ENCODE measurements at places on chromosomes 5 and 9.
A peak's percentile ranks its signal among the peaks of the same experiment; 100 is the strongest.

- DNase-seq, result no peak
Measured at GRCh38 chr5:172534229-172535107, 80.1 kb upstream of the SH3PXD2B start.

DNA sequence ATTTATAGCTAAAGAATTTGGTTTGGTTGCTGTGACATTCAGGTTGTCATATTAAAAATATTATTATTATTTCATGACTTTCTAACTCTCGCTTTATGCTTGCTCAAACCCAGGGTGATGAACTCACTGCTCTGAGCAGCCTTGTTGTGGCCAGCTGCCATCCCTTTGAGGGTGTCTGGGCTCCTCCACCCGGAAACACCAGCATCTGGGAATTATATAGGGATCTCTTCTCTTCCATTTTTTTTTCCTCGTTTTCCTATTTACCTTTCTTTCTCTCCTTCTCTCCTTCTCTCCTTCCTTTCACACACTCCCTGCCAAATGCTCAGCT, 355.8 kb upstream of the SMARCA2 start:
- no peak for DNase-seq

DNA sequence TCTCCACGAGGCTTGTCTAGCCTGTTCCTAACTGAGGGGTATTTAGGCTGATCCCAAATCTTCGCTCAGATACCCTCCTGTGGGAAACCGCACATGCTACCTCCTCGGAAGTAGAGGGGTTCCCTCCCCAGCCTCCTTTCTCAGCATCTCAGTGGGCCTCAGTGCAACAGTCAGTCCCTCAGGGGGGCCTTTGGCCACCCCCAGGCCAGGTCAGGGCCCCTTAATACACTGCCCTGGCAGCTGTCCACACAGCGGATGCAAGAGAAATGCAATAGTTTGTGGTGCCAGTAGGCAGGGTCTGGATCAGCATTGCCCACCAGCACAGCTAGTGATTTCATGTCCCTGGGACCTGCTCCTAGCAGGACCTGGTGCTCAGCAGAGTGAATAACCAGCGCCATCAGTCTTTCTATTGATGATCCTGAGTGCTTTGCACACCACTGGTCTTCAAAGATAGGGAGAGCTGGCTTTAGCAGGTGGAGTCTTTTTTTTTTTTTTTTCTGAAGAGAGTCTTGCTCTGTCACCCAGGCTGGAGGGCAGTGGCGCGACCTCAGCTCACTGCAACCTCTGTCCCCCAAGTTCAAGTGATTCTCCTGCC, 7.5 kb downstream of the PLPP7 start:
- no peak for DNase-seq

GRCh38 chr9:72477930-72478518, 43.4 kb upstream of the TMC1 start:
- DNase-seq, result no peak

DNA sequence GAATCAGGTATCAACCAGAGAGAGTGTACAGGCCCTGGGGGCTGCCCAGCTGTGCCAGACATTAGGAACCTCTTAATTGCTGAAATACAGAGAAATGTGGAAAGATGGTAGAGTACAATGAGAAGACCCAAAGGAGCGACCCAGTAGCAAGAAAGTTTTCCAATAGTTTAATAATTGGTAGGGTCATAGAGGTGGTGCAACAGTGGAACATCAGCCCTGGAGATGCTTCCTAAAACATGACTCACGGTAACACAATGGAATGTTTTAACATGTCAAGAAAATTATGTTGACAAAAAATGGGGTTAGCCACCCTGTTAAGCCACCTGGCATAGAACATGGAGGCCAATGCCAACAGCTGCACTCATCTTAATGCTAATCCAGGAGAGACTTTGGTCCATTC, 284.1 kb downstream of the ELAVL2 start:
- DNase-seq, result no peak

- DNase-seq, result no peak
Measured at GRCh38 chr5:81542242-81542641, 148.3 kb upstream of the ACOT12 start.

- DNase-seq, result no peak
Measured at GRCh38 chr5:178141550-178141949, 10.7 kb downstream of the RMND5B start.

- DNase-seq, result no peak
Measured at GRCh38 chr9:91405343-91406077, 18.1 kb downstream of the NFIL3 start.

- DNase-seq, result no peak
Measured at GRCh38 chr9:112546149-112547012, 59.8 kb downstream of the KIAA1958 start.

DNA sequence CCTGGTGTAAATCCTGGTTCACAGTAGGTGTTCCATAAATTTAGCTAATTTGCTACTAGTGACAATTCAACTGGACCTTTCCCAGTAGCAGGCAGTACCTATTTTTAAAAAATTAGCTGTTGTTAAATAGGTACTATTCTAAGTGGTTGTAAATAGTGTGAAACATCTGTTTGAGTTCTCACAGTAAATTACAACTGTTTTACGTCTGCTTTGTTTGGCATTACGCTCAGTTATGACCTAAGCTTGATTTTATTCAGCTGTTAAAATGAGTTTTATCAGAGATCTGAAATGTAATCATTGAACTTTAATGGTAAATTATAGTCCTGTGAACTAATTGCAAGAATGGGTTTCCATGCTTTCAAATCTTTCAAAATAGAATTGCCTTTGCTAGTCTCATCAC, 93.9 kb downstream of the GPBP1 start:
- DNase-seq, result no peak

GRCh38 chr9:75064307-75065025, 23.5 kb downstream of the NMRK1 start:
- no peak for DNase-seq

- DNase-seq, result no peak
Measured at GRCh38 chr9:104915753-104916152, 12.2 kb downstream of the ABCA1 start.

GRCh38 chr5:671459-672328, 21.5 kb downstream of the TPPP start:
- peak; percentile 79 for DNase-seq

DNA sequence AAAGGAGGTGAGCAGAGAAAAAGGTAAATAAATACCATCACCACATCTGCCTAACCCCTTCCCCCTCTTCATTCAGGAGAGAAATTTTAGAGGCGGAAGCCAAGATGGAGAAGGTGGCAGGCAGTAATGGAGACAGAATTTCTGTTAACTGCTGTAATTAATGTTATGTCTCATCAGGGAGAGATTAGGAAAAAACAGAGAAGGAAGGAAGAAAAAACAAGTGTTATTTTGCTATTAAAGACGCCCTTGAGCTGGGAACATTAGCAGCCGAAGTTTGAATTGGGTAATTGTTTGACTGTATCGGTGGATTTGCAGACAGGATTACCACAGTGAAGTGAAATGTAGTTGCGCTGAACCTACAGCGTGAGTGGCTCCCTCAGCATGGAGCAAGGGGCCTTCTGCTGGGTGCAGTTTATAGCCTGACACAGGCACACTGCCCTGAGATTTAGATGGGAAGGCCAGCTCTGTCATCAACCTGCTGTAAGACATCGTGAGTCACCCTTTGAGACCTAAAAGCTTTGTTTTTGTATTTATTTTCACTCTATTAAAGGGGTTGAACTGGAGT, 136.3 kb downstream of the ASTN2 start:
- DNase-seq, result no peak

- DNase-seq, result no peak
Measured at GRCh38 chr9:34928921-34929320, 29.2 kb upstream of the PHF24 start.

- DNase-seq, result no peak
Measured at GRCh38 chr5:56286015-56286884, 53.1 kb upstream of the ANKRD55 start.

- no peak for DNase-seq
Measured at GRCh38 chr9:137348769-137349470, 46.8 kb upstream of the NRARP start.

- DNase-seq, result no peak
Measured at GRCh38 chr9:6218099-6218502, 2.5 kb downstream of the IL33 start.

GRCh38 chr9:112831281-112831851, 59.3 kb downstream of the SLC46A2 start:
- no peak for DNase-seq

DNA sequence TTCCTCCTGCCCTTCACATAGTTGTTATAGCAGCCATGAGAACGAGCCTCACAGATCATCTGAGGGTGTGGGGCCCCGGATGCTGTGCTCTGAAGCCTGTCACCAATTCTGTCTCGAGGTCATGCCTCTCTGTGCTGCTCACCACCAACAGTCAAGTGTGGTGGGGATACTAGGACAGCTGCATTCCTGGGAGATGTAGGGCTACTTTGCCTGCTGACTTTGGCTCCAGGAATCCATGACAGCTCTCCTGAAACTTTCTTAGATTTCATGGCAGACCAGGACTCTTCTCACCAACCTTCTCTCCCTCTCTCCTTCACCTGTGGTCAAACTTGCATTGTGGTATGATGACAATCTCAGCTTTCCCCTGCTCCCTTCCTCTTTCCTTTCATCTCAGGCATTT, 395.9 kb downstream of the PSAT1 start:
- no peak for DNase-seq

DNA sequence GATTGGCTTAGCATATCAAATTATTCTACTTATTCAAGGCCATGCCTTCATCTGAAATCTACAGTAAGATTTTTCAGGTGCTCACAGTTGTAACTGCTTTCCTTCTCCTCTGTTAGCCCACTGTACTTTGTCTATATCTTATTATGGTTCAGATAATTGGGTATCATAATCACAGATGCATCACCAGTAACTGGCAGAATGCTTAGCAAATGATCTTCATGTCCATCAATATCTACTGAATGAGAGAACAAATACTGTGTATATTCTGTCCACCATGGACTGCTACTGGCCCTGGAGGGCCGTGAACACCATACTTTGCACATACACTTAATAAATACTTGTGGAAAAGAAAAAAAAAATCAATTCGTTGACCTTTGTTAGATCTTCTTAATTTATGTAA, 96.2 kb downstream of the MEF2C start:
- no peak for DNase-seq

DNA sequence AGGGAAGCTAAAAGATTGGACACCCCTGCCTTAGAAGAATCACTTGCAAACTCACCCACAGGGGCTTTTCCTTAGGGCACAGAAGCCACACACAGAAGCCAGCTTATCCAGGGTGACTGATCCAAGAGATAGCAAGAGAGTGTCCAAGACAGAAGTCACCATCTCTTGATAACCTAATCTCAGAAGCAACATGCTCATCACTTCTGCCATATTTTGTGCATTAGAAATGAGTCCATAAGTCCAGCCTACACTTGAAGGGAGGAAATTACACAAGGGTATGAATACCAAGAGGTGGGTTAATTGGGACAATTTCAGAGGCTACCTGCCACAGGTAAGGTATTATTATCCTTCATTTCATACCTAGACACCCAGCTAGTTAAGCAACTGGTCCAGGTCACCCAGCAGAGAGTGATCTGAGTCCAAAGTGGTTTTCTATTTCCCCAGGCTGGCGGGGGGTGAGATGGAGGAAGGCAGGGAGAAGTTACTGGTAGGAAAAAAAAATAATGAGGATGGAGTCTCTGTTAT, 3.7 kb upstream of the ERGIC1 start:
- DNase-seq, result no peak

DNA sequence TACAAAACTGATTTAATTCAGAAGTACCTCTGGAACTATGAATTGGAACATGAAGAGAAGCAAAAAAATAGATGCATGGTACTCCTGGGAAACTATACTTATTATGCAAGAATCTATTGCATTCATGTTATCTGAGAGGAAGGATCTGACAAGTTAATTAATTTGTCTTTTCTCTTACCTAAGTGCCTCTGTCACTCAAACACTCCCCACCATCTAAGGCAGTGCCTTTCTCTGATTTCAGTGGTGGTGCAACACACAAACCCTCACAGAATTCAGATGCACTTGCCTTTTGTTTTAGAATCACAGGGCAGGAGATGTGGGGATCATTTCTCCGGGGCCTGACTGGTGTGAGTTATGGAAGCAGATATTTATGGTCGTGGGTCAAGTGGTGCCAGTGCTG, 52.5 kb upstream of the C9orf72 start:
- DNase-seq, result no peak

GRCh38 chr5:138192826-138193225, 13.9 kb downstream of the KIF20A start:
- no peak for DNase-seq

- no peak for DNase-seq
Measured at GRCh38 chr5:123748239-123748638, 236.3 kb downstream of the CSNK1G3 start.

GRCh38 chr5:6907320-6907918, 194.2 kb downstream of the TENT4A start:
- DNase-seq, result no peak

GRCh38 chr5:157182143-157182757, 1.6 kb downstream of the ITK start:
- no peak for DNase-seq

DNA sequence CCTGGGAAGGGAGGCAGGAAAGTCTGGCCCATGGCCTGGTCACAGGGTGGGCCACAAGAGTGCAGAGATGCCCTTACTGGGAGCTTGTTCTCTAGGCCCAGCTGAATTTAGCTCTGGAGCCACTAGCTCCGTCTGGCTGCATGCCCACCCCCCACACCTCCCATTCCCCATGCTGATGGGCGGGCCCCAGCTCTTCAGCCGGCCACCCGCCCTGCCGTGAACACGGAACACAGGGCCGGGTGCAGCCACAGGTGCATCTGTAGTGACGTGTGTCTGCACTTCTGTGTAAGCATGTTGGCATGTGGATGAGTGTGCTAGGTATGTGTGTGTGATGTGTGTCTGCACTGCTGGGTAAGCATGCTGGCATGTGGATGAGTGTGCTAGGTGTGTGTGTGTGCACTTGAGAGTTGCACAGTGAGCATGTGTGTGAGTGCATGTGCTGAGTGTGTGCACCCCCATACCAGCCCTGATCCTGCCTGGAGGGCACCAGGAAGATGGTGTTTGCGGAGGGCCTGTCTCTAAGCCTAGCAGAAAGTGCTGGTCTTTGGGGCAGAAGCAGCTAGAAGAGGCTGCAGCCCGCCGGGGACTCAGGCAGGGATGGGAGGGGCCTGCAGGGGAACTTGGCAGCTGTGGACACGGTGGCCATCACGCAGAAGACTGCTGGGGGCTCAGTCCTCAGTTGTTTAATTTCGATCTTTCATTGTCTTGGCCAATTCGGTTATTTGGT, 136.4 kb downstream of the CACNA1B start:
- no peak for DNase-seq

DNA sequence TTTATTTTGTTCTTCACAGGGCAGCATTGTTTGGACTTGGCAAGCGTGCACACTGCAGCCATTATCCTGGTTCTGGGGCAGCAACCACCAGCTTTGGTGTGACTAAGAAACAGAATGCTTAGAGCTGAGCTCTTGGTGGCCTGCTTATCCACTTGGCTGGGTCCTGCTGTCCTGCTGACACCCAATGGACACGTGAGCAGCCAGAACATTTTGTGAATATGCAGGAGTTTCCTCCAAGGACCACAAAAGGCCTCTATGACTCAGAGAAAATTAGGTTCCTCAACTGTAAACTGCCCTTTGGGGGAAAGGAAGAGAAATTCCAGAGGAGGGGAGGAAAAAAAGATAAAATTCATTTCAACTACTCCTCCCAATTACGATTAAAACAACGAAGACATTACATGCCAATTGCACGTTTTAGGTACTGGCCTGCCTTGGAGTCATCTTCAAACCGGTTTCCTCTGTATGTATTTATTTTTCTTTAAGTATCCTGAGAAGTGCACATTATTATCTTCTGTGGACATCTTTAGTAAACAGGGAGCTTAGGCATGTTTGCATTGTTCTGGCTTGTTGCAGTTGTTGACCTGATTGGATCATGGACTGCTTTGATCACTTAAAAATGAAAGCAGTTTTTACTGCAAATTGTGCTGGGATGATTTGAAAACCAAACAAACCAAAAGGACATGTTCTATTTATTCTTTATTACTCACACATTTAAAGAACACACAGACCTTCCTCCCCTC, 82.3 kb upstream of the TLE4 start:
- no peak for DNase-seq

Measured in D721Med (cell line).